ENCODE measurements at places on chromosomes 12 and 14.

GRCh38 chr14:34331728-34332623 lies 130.1 kb downstream of the SPTSSA start:
- DNase-seq: peak; percentile 15

GRCh38 chr12:51897181-51897580 lies 9.3 kb downstream of the ANKRD33 start:
- no peak for DNase-seq

GRCh38 chr12:31578632-31579031 lies 12.3 kb downstream of the DENND5B start:
- DNase-seq: peak; percentile 64

DNA sequence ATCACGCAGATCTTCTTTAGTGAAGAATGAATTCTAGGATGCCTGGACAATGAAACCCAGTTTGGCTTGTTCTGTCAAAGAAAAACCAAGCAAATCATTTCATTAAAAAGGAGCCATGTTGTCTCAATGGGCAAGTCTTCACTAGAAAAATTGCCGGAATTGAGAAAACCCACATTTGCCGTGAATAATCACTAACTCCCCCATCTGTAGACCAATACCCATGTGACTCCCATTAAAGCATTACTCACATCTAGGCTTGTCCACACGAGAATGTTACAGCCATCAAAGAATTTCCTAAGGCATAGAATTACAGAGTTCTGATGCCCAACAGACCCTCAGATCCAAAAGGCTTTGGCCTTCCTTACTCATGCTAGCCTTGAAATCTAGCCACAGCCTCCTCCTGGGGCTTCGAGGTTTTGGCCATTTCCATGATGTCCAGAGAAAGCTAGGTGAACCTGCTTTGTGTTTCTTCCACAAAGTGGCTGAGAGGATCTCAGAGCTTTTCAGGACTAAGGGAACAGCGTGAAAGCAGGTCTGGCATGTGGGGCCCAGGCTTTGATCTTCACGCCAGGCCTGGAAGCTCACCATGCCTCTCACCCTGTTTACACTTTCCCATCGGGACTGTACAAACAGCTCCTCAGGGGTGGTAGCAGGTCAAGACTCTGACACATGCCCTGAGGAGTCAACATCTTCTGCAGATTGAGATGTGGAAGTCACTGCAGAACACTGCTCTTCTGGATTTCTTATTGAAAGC lies 12.1 kb downstream of the SLC7A8 start:
- no peak for DNase-seq

GRCh38 chr12:92505254-92506231 lies 197.2 kb upstream of the PLEKHG7 start:
- DNase-seq: peak; percentile 62

DNA sequence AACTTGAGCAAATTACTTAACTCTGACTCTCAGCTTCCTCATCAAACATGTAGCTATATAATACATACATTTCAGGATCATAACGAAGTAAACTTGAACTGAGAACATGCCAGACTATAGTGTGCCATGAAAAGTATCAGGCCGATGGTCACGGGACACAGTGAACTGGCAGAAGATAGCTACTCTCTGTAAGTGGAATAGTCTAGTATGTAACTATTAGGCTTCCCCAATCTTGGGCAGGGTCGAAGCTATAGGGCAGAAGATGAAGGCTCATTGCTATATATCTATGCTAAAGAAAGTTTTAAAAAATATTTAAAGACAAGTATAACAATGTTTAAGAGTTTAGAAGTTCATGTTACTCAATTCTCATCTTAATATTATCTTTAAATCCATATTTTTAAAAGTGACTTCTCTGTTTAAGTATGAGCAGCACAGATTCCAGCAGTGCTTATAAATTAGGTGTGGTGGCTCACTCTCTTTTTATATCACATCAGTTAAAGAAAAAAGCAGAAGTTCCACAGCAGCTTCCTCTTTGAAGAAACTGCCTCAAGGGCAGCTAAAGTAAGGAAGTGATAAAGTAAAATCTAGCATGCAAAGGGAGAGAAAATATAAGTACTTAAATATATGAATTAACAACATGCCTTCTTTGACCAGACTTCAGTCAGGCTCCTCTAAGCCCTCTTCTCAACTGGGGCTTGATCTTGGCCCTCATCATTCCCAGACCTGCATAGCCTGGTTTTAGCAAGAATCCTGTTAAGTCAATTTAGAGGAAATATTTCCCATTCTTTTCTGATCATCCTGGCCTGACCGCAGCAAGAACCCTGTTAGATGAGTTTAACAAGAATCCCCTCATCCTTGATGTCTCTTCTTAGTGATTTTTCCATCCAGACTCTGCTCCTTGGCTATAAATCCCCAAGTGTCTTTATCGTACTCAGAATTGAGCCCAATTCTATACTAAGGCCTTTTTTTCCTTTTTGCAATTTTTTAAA lies 8.4 kb upstream of the GLIPR1 start:
- DNase-seq: peak; percentile 32

GRCh38 chr12:5034603-5035002 lies 9.1 kb upstream of the KCNA5 start:
- no peak for DNase-seq

- DNase-seq: peak; percentile 70
Measured at GRCh38 chr12:38906482-38907200, 1.2 kb upstream of the CPNE8 start.

GRCh38 chr12:51833448-51834227 lies 14.9 kb downstream of the FIGNL2 start:
- DNase-seq: no peak

GRCh38 chr12:124646385-124647230 lies 79.2 kb upstream of the NCOR2 start:
- DNase-seq: no peak

- no peak for DNase-seq
Measured at GRCh38 chr14:45867046-45867894, 614.3 kb upstream of the MIS18BP1 start.

DNA sequence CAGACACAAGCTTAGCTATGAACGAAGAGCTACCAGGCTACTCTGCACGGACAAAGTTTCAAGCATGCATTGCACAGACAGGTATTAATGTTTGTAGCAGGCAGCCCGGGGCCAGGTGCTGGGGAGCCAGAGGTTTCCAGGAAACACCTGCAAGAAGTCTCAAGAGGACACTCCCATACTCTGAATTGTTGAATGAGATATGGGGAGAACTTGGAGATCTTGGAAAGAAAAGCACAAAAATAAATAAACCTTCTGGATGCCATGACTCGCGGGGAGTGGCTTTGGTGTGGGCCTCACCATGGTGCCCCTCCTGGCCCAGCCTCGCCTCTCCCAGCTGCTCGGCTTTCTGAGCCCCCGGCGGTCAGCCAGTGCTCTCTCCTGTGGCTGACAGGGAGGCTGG lies 186.8 kb downstream of the TTC7B start:
- no peak for DNase-seq

DNA sequence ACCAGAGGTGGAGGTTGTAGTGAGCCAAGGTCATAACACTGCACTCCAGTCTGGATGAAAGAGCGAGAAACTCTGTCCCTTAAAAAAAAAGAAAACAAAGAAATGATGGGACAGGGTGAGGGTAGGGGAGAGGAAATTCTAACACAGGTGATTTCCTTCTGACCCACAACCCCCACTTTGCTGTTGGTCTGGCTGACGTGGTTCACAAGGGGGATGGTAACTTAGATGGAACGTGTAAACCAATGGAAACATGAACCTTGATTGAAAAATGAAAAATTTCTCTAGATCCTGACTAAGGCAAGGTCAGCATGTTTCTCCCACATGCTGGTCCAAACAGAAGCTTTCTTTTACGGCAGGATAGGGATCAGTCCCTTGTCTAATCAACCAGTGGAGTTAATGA lies 15.8 kb upstream of the RIOX1 start:
- no peak for DNase-seq

GRCh38 chr14:68040633-68041369 lies 221.2 kb downstream of the RAD51B start:
- DNase-seq: no peak

DNA sequence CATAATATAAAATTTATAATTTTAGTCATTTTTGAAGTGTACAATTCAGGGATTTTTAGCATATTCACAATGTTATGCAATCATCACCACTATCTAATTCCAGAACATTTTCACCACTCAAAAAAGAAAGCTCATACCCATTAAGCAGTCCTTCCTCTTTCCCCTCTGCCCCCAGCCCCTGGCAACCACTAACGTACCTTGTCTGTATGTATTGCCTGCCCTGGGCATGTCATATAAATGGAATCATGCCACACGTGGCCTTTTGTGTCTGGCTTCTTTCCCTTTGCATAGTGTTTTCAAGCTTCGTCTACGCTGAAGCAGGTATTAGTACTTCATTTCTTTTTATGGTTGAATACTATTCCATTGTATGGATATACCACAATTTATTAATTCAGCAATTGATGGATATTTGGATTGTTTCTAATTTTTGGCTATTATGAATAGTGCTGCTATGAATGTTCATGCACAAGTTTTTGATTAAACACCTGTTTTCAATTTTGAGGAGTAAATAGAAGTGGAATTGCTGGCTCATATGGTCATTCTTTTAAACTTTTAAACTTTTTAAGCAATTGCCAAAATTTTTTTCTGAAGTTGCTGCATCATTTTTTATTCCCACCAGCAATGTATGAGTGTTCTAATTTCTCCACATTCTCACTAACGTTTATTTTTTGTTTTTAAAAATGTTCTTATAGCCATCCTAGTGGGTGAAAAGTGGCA lies 1.6 kb upstream of the SSTR1 start:
- no peak for DNase-seq

GRCh38 chr14:53325176-53325806 lies 172.2 kb upstream of the DDHD1 start:
- peak; percentile 63 for DNase-seq

- no peak for DNase-seq
Measured at GRCh38 chr12:107386569-107386968, 293.2 kb upstream of the CRY1 start.

DNA sequence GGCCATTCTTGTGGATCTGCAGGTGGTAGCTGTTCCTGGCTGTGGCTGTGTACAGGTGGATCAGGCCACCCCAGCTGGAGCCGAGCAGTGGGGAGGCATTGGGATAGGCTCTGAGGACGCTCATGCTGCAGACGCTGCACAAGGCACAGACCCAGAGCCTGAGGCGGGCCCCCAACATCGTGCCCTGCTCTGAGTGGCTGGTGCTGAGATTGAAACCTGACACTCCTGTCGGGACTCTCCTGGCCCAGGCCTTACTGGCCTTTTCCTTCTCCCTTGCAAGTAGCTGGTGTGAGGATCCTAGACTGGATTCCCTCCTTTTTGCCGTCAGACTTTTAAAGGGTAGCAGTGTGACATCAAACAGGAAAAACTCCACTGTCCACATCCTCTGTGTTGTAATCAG lies at the start of gene FGF23:
FGF23 (minus strand) TSS at position 308 of the 400 bp plus-strand sequence; CDS start at position 178, 130 bp downstream.
- DNase-seq: no peak

DNA sequence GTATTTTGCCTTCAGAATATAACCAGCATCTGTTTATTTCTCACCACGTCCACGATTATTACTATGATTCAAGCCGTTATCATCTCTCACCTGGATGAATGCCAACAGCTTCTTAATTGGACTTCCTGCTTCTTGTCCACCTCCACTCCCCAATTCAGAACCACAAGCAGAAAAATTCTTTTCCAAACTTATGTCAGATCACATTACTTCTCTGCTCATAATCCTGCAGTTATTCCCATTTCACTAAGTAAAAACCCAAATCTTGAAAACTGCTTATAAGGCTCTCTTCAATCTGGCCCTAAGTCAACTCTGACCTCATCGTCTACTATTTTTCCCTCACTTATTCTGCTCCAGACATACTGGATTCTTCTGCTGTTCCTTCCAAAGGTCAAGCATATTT lies 2.0 kb downstream of the CRY1 start:
- DNase-seq: no peak

DNA sequence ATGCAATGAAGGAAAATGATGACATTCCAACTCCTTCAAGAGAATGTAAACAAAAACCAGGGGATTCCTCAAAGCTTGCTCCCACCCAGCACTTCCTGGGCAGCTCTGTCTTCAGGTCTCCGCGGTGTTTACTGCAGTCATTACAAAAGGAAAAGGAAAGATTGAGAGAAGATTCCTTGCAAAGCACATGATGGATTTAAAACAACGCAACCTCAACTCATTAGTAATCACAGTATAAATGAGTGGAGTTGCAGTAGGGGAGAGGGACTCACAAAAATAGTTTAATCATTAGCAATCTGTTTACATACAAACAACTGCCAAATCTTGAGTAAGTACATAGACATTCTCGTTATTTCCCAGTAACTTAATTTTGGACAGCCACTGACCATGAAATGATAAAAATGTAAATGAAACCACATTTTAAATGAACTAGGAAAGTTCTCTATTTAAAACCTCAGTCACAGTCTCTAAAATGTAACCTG lies 49.7 kb upstream of the OVCH1 start:
- DNase-seq: no peak

DNA sequence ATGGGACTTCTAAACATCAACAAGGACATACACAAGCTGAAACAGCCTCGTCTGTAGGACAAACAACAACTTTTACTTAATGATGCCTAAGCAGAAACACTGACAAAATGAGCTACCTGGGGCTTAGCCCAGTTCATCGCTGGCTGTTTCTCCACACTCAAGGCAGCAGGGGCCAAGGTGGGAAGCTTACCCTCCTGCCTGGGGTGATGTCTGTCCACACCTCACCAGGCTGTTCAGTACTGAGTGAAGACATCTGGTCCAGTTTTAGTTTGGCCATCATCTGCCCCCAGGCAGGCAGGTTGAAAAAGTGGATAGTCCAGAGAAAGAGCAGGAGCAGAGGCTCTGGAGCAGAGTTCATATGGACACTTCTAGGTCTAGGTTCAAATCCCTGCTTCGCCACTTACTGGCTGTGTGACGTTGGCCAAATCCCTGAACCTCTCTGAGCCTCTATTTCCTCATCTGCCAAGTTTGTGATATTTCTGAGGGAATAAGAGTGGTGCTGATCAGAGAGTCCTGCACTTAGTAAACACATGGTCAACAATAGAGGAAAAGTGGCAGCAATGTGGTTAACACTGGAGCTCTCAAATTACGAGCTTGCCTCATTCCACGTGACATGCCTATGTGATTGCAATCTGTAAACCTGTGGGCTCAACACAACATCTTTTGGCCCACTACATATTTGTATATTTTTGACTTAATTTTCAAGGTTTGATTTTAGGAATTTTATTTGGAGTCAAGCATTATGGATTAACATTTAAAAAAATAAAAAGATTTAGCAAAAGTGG lies 720.1 kb upstream of the TMEM132C start:
- no peak for DNase-seq

- no peak for DNase-seq
Measured at GRCh38 chr14:99209409-99209808, 62.6 kb downstream of the BCL11B start.

GRCh38 chr14:80627745-80628144 lies 313.8 kb downstream of the CEP128 start:
- no peak for DNase-seq

GRCh38 chr14:31926123-31926522 lies 151.0 kb upstream of the ARHGAP5 start:
- peak; percentile 24 for DNase-seq

DNA sequence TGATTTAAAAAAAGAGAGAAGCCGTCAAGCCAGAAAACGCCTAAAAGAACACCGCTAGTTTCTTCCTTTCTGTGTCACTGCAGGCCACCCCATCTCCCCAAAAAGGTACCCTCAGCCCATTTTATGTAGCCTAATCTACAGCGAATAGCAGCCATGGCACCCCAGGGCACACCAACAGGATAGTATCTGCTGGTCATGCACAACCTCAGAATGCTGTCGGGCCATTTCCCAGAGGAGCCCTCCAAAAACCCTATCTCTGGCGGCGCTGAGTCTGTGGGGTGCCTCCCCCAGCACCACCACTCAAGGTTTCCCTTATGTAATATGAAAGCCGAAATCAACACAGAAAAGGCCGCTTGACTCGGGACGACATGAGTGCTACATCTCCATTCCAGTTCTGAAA lies 98.9 kb downstream of the BCL11B start:
- no peak for DNase-seq

- DNase-seq: no peak
Measured at GRCh38 chr12:19437996-19438395, 1.3 kb upstream of the AEBP2 start.

All from globus pallidus (tissue), 1 donor.